ENCODE measurements at places on chromosomes 6 and 20. TPM values are rescaled to one million over a fixed set of nuclear protein-coding genes. Genes with fewer than 3 reads are reported as not detected.
A peak's percentile ranks its signal among the peaks of the same experiment; 100 is the strongest.

The TENT5A gene
- total RNA-seq, result 30.0 TPM

DNA sequence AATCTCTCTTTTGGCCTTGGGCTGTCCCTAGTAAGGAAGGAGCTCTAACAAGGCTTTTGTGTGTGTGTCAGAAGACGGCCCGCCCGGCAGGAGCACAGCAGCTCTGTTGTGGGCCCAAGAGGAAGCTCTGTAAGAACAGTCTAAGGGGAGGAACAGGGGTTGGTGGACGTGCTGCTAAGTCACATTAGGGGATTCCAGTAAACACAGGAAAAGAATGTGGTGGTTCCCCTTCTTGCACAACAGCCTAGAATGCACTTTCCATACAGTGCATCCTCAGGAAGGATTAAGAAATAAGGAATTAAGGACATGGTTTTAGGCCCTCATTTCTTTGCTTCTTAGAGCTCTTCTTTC lies 114.5 kb downstream of the RNF144B start:
- DNase-seq, result peak; percentile 42

The NKAPL gene
- total RNA-seq, result 5.4 TPM

GRCh38 chr20:39170896-39171463 lies 208.8 kb downstream of the DHX35 start:
- DNase-seq, result no peak

DNA sequence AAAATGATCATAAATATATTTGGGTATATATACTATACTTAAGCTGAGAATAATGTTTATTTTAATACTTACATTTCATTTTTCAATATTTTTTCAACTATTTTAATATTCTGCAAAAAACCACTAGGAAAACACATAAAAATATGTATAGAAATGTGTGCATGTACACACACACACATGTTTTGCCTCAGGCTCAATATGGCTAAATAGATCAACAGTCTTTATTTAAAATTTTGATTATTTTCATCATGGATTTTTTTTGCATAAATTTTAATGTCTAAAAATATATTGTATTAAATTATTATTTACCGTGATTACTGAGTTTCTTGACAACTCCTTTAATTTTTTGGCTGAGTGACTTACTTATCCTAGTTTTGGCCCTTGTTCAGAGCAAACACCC lies 846.5 kb downstream of the DHX35 start:
- no peak for DNase-seq

GRCh38 chr6:24919056-24919892 lies 16.5 kb downstream of the RIPOR2 start:
- DNase-seq, result no peak

DNA sequence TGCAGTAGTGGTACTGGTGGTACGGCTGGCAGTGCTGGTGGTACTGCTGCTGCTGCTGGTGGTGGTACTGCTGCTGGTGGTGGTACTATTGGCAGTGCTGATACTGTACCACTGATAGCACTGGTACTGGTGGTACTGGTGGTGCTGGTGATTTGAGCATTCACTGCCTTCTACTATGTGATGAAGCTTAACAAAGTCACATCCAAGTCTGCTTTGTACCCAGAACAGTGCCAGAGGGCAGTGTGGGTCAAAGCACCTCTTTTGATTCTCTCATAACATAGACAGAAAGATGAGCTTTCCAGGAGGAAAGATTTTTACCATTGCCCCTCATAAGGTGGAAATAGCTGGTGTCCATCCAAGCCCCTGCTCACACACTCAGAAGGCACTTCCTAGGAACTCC lies 48.7 kb downstream of the ANKRD6 start:
- DNase-seq, result no peak

DNA sequence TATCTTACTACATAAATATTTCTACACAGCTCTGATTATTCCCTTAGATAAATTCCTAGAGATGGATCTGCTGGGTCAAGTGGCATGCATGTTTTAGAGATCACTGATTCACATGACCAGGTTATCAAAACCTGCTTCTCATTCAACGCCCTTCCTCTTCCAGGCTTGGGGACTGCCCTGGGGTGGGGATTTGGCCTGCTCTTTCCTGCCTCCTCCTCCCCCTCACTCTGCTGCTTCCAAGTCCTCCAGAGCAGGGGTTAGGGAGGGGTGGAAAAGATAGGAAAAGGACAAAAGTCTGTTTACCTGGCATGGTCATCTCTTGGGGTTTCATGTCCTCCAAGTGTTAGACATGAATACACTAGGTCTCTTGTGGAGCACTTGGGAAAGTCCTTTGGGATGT lies 105.6 kb upstream of the GPR6 start:
- DNase-seq, result no peak

The JPH2 gene
- 78.3 TPM for total RNA-seq

- DNase-seq, result no peak
Observed at GRCh38 chr6:109243863-109244825, 138.1 kb downstream of the CD164 start.

GRCh38 chr6:75693534-75693933 lies 55.5 kb upstream of the MYO6 start:
- no peak for DNase-seq

The DPPA5 gene
- total RNA-seq, result not detected

The CCN2 gene
- total RNA-seq, result 230 TPM

GRCh38 chr20:621125-621756 lies 11.1 kb upstream of the TCF15 start:
- no peak for DNase-seq

GRCh38 chr6:2810092-2810671 lies 31.5 kb downstream of the SERPINB1 start:
- no peak for DNase-seq

The MATN4 gene
- total RNA-seq, result not detected

DNA sequence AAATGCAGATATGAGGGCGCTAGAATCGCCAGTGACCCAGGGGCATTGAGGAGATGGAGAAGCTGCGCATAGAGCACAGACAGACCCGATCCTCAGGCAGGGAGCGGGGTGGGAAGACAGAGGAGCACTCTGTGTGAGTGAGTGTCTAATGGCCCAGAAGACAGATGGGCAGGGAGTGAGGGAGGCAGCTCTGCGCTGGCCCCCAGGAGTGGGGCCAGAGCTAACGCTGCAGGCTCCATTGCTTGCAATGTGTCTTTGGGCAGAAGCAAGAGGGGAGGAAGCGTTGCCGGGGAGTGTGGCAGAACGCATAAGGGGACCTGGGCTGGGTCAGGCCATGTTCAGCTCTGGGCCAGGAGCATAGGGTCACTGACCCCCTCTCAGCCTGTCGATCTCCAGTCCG lies 207.0 kb downstream of the TBXT start:
- no peak for DNase-seq

The DTD1 gene
- 18.9 TPM for total RNA-seq

DNA sequence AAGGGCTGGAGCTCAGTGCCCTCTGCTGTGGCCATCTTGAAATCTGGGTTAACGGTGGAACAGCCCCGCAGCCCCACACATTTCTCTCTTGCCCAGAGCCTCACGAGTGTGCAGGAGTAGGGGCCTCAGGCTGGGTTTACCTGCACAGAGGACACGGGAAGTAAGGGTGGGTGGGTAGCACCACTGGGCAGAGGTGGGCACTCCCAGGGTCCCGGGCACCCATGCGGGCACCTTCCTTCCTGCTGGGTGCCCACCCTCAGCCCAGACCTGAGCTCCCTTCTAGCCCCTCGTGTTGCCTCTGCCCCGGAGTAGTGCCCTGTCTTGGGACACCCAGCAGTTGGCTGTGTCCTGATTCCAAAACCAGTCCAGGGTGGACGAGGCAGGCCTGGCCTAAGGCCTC lies 11.2 kb downstream of the COL9A3 start:
- no peak for DNase-seq

- no peak for DNase-seq
Observed at GRCh38 chr20:33229843-33230242, 6.0 kb upstream of the BPIFA1 start.

The EPB41L2 gene
- total RNA-seq, result 83.3 TPM

DNA sequence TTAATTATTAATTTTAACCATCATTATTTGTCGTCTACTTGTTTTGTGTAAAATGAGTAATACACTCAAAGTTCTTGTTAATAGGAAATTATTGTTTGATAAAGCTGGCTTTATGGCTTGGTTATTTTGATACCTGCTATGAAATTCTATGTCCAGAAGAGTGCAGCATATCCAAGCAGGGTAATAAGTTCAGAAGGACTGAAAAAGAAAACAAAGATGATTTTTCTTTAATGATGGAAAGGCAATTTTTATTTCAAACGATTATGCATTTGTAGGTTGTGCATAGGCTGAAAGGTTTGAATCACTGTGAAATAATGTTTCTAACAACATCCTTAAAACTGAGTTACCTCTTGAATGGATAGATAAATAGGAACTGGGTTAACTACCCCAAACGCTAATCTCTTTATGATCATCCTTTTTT lies 1.4 kb upstream of the MAN1A1 start:
- DNase-seq, result no peak

DNA sequence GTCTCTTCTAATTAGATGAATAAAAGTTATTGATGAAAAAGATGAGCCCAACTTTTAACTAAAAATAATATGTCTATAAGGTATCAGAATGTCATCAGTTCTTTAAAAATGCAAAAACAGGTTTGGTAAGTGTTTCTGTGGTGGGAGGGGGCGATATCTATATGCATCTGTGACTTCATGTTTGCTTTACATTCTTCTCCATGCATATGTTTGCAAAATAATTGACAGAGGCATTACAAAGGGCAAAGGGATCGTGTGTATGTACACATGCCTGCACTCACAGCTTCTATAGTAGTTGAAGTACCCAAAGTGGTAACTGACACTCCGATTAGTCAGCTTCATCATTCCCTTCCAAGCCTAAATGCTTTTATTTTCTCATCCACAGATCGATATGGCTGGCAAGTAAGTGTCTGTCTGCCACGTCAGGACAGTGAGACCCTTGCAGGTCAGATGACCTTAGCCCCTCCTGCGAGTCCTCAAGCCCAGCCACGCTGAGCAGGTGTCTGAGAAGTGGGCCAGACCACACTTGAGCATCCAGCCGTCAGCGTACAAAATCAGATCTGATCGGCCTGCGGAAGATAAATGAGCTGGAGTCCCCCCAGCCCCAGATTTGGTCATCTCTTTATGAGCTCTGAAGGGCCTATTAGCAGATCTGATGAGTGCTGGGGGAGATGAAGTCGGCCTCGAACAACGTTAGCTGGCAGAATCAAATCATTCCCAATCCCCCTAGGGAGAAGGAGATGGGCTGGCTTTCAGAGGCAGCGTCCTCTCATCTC lies 369.1 kb downstream of the MAFB start:
- no peak for DNase-seq

DNA sequence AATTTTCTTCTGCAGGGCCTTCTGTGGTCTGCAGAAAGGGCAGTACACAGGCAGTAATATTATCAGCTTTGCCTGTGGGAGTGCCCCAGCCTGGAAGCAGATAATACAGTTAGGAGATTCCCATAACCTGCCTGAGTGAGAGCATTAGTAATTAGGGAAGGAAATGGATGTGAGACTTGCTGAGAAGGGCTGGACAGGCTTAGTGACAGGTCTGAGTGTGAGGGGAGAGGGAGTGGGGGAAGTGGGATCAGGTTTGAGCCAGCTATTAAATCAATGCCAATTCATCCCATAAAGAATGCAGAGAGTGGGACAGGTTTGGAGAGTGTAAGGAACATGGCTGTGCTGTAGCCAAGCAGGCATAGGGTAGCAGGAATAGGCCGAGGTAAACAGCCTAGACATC lies 10.1 kb upstream of the CFAP206 start:
- DNase-seq, result no peak

DNA sequence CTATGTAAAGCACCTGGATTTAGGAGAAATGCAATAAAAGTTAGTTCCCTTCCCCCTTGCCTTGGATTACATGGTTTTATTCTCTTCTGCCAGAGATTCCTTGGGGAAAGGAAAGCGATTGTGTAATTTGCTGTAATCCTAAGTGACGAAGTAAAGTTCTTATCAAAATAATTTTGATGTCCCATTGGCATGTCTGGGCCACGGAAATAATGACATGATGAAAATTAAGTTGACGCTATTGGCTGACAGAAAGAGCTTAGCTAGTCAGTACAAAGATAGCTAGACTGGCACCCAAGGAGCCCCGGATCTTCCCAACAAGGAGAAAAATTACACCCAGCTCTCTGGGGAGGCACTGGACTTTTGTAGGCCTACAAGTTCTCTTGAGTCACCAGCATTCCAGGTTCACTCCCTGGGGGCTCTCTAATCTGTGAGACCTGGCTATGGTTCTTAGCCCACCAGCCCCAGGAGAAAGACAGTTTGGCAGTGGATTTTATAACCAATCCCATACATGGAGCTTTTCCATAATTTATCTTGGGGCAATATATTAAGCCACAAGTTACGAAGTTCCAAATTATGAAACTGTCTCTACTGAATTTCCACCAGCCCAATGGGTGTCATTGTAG lies 59.9 kb downstream of the FOXA2 start:
- no peak for DNase-seq

DNA sequence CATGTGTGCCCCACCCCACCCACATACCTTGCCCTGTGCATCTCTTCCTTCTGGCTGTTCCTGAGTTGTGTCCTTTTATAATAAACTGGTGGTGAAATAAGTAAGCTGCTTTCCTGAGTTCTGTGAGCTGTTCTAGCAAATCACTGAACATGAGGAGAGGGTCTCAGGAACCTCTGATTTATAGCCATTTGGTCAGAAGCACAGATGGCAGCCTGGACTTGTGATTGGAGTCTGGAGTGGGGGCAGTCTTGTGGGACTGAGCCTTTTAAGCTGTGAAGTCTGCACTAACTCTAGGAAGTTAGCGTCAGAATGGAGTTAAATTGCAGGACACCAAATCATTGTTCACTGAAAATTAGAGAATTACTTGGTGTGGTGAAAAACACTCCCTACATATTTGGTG lies 245.4 kb downstream of the LRFN2 start:
- DNase-seq, result no peak

The PNISR gene
- 57.3 TPM for total RNA-seq

The SPATA25 gene
- total RNA-seq, result 1.6 TPM

The CNR1 gene
- total RNA-seq, result 2.4 TPM

- no peak for DNase-seq
Observed at GRCh38 chr20:36998652-36999051, 47.1 kb upstream of the SAMHD1 start.

The KIFC1 gene
- 0.31 TPM for total RNA-seq

The SGK2 gene
- total RNA-seq, result 10.9 TPM

DNA sequence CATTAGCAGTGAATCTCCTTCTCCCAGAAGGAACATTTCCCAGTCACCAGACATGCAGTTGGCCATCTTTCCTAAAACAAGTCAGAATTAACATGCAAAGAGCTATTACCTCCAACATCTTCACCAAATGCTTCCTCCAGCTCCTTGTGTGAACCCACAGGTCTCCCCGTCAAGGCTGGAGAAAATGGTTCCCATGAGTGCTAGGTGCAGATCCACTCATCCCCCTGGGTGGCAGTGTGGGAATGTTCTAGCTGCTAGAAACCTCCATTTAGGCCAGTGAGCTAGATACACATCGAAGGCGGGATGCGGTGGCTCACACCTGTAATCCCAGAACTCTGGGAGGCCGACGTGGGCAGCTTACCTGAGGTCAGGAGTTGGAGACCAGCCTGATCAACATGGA lies 603.9 kb upstream of the SLC35B3 start:
- no peak for DNase-seq

The CLPSL1 gene
- total RNA-seq, result not detected

DNA sequence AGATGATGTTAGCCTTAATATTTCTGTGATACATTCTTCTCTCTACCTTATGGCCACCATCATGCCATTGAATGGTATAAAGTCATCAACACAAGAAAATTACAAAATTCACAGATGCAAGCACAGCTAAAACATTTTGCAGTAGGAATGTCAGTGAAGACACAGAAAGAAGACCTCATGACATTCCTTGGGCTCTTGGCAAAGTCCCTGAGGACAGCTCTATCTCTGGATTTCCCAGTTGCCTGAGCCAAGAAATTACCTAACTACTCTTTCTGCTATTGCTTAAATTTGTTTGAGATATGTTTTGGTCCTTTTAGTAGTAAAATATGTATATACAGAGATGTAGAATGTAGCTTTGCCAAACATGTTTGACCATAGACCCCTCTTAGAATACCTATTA lies 201.0 kb upstream of the STXBP5 start:
- DNase-seq, result no peak

The IRF4 gene
- 0.65 TPM for total RNA-seq

The SRC gene
- 10.2 TPM for total RNA-seq
